Small intestine (tissue), 16 donors: ENCODE measurements at places on chromosomes 4 and X.
A peak's percentile ranks its signal among the peaks of the same experiment; 100 is the strongest.

DNA sequence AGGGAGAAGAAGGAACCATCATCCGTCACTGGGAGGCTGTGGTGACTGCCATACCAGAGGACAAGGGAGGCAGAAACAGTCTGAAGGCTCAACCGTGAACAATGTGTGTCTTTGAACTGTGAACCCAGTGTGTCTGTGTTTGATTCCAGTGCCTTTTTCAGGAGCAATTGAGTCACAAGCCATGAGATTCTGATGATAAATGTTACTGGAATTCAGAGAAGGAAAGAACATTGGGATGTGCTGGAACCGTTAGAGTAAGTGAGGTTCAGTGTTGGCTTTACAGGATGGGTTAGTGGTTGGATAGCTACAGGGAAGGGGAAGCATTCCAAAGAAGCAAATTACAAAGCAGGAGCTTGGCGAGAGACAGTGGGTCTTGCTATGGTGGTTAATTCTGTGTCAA, 464.4 kb downstream of the TRIML1 start:
- no peak for DNase-seq

- DNase-seq = no peak
These were observed at the start of gene GSX2 for GRCh38 chr4:54099748-54100574. Gene GSX2, plus strand, starts transcription at chr4:54100163. Its CDS starts 182 bp downstream, at chr4:54100345.

DNA sequence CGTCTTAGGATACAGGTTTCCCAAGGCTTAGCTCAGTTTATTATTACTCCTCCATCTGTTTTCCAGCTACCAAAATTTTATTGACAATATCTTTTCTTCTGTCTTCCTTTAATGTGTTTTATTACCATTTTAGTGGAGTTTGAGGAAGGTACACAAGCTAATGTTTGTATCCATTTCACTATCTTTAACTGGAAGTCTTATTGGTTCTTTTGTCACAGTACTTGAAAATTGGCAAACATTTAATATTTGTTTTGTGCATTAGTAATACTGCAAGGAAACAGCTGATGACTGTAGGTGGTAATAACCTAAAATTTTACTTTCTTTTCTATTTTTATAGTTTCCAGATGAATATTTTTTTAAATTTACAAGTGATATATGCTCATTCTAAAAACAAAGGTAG, 9.3 kb upstream of the ARL9 start:
- no peak for DNase-seq

DNA sequence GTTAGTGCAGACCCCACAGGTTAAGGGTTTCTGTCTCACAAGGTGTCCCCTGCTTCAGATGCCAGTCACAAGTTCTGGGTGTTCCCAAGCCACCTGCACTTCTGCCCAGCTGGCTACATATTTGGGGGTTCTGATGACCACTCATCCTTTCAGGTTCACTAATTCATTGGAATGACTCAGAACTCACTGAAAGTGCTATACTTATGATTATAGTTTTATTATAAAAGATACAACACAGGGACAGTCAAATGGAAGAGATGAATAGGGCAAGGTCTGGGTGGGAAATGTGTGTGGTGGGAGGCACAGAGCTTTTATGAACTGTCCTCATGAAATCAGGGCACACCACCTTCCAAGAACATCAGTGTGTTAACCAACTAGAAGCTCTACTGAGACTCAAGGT, 97.7 kb upstream of the CASK start:
- DNase-seq = no peak

DNA sequence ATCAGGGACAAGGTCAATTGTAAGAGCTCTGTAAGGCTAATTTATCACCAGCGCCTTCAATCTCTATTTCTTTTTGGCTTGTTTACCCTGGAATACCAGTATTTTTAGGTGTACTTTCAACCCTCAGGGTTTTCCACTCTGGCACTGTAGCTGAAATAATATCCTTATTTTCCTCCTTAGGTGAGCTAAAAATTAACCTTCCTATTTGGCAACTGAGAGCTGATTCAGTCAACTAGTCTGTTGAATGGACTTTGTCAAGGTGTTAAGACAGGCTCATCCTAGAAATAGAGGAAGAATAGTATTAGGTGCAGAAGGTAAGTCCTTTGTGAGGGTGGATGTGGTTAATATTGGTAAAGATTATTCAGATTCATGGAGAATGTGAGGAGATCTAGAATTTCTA, 101.3 kb upstream of the BANK1 start:
- peak; percentile 2 for DNase-seq

GRCh38 chrX:132833373-132833772, 125.1 kb downstream of the HS6ST2 start:
- no peak for DNase-seq

GRCh38 chr4:8470451-8471024, 30.0 kb downstream of the TRMT44 start:
- no peak for DNase-seq

- no peak for DNase-seq
These were observed 7.8 kb downstream of the RXFP1 start for GRCh38 chr4:158529505-158529904.

DNA sequence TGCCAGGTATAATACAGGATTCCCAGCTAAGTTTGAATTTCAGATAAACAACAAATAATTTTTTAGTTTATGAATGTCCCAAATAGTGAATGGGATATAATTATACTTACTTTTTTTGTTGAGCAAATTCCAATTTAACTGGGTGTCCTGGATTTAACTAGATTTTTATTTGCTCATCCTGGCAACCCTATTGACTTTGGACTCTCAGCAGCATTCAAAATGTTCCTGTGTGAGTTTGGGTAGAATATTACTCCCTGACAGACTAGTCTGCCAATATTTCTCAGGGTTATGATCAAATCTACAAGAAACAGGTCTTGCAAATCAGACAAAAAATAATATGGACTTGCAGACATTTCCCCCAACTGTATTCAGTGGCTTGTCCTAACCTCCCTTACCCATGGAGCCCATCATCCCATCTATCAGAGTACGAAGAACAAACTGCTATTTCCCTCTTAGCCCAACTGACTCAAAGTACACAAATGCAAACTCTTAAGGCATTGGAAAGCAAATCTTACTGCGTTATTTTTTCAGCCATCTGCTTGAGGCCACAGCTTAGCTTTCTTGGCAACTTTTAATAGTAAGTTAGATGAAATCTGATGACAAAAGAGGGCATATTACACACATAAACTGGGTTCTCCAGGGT, 20.7 kb downstream of the SETD7 start:
- DNase-seq = no peak

- DNase-seq = no peak
These were observed 124.7 kb upstream of the TLL1 start for GRCh38 chr4:165748321-165748720.

DNA sequence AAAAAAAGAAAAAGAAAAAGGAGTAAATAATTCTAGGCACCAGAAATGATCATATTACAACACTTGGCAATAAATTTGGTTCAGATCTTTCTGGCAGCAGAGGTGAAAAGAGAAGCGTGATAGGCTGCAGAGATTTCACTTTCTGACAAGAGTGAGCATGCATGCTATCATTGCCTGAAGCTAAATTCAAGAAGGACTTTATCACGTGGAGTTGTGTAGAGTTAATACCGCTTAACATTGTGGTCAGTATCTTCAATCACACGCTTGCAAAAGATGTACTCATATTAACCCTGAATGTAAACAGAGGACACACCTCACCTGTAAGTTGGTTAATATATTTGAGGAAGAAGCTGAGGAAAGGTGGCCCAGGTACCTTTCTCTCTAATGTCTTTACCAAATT, 31.4 kb upstream of the RBPJ start:
- no peak for DNase-seq

DNA sequence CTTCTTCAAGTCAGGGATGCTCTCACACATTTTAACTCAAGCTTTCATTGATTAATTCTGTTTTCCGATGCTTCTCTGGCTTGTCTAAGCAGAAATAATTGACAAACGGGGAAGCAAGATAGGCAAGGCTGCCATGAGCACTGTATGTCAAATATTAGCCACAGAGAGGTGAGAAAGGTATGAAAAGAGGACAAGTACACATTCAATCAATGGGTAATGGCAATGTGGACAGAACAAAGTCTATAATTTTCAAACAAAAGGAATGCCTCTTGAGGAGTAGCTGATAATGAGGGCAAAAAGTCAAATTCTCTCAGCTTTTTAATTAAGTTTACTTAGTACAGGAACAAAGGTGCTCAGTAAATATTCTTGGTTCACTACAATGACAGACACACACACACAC, 19.6 kb downstream of the COX7B2 start:
- peak; percentile 24 for DNase-seq

GRCh38 chr4:56475917-56476316, 8.5 kb downstream of the SRP72 start:
- no peak for DNase-seq

GRCh38 chr4:38162240-38162784, 202.1 kb downstream of the PTTG2 start:
- no peak for DNase-seq

DNA sequence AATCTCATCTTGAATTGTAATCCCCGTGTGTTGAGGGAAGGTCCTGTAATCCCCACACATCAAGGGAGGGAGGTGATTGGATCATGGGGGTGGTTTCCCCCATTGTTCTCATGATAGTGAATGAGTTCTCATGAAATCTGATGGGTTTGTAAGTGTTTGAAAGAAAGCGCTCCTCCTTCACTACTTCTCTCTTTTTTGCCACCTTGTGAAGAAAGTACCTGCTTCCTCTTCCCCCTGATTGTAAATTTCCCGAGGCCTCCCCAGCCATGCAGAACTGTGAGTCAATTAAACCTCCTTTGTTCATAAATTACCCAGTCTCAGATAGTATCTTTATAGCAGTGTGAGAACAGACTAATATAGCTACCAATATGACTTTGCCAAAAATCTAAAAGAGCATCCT, 41.1 kb downstream of the GBA3 start:
- no peak for DNase-seq

DNA sequence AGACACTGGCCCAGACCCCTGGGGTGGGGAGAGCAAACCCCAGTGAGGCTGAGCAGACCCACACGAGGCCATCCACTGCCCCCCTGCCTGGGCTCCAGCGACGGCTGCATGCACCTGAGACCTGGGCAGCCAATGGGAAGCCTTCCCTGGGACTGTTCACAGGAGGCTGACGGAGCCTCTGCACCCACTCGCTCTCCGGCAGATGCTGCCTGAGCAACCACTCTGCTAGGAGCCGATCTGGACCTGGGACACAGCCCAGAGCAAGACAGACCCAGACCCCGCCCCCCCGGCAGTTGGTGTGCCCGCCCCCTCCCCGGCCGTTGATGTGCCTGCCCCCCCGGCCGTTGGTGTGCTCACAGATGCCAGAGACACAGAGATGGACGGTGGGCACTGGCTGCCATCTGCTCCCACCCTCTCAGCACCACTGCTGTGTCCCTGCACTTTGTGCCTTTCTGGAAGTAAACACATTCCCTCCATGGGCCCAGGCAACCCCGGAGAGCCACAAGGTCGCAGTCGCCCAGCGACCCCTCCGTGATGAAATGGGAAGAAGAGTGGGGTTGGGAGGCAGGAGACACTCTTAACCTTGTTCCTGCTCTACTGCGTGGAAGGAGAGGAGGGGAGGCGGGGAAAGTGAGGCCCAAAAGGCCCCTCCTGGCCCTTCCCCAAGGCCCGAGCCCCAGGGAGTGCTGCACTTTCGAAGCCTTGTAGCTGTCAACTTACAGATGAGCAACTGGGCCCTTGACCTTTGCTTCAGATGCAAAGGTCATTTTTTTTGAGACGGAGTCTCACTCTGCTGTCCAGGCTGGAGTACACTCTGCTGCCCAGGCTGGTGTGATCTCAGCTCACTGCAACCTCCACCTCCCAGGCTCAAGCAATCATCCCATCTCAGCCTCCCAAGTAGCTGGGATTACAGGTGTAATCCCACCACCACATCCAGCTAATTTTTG, 62.0 kb downstream of the ZFYVE28 start:
- DNase-seq = no peak

- DNase-seq = peak; percentile 93
These were observed at the start of gene ARHGEF38 for GRCh38 chr4:105551965-105552746. Gene ARHGEF38, plus strand, starts transcription at chr4:105552620. Its CDS starts 146 bp downstream, at chr4:105552766.

GRCh38 chr4:87875191-87875590, 42.4 kb downstream of the MEPE start:
- no peak for DNase-seq

- DNase-seq = no peak
These were observed 3.3 kb upstream of the ZNF518B start for GRCh38 chr4:10460313-10461047.

DNA sequence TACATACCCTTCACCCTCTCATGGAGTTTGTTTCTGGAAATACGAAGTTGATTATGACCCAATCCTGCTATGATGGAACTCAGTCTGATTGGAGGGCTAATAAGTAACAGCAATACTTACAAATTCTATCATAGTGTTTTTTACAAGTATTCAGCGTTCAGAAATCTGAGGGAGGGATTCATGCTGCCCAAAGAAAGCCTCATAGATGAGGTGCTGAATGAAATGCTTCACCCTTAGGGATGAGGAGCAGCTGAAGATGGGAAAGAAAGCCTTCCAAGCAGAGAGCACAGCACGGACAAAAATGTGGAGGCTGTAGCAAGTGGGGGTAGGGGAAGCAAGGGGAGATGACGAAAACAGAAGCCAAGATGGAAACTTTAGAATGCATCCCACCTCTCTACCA, 27.9 kb upstream of the TBC1D1 start:
- no peak for DNase-seq

DNA sequence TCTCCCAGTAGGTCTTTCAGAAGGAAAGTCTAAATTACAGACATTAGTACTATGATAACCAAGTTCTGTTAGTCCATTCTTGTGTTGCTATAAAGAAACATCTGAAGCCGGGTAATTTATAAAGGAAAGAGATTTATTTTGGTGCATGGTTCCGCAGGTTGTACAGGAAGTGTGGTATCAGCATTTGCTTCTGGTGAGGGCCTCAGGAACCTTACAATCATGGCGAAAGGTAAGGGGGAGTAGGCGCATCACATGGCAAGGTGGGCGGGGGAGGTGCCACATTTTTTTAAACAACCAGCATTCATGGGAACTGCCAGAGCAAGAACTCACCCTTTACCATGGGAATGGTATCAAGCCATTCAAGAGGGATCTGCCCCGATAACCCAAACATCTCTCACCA, 26.2 kb upstream of the USP46 start:
- DNase-seq = no peak

DNA sequence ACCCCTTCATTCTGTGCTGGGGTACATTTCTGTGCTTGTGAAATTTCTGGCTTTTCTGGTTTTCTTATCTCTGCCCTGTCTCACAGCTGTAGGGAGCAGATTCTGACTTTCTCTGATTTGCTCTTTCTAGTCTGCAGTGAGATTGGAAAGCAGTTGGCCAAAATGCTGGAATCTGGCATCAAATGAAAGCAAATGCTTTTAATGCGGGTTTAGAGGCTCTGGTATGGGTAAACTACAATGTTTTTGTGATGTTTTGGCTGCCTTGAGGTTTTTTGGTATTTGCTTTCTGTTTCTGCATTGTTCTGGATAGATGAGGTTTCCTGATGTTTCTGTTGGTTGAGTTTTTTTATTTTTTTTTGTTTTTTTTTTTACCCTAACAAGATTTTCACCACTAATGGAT, 23.8 kb downstream of the SMIM20 start:
- no peak for DNase-seq

- peak; percentile 88 for DNase-seq
These were observed 98.8 kb downstream of the CDS1 start for GRCh38 chr4:84681486-84682274.
